ENCODE measurements at places on chromosomes 2 and 18. TPM values are rescaled to one million over a fixed set of nuclear protein-coding genes. Genes with fewer than 3 reads are reported as not detected.

PPP4R3B gene
- 97.2 TPM for total RNA-seq

GAD1 gene
- total RNA-seq = 2.5 TPM

REV1 gene
- total RNA-seq = 33.2 TPM

DNA sequence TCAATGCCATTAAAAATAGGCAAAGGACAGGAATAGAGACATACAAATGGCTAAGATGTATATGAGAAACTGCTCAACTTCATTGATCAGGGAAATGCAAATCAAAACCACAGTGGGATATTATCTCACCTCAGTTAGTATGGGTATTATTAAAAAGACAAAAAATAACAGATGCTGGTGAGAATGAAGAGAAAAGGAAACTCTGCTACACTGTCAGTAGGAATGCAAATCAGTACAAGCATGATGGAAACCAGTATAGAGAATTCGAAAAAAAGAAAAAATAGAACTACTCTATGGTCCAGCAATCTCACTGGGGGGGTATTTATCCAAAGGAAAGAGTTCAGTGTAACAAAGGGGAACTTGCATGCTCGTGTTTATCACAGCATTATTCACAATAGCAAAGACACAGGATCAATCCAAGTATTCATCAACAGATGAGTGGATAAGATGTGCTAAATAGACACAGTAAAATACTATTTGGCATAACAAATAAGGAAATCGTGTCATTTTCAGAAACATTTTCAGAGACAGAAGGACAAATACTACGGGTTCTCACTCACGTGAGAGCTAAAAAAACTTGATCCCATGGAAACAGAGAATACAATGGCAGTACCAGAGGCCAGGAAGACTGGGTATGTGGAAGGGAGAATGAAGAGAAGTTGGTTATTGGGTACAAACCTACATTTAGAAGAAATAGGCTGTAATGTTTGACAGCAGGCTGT, 60.6 kb downstream of the CCDC74A start:
- no peaks in the 10 kb centered on the region for H3K4me1 ChIP-seq
- no peak for DNase-seq
- no peaks in the 10 kb centered on the region for H3K36me3 ChIP-seq
- peaks cover 70% of the 10 kb centered on the region for H3K27me3 ChIP-seq

DNA sequence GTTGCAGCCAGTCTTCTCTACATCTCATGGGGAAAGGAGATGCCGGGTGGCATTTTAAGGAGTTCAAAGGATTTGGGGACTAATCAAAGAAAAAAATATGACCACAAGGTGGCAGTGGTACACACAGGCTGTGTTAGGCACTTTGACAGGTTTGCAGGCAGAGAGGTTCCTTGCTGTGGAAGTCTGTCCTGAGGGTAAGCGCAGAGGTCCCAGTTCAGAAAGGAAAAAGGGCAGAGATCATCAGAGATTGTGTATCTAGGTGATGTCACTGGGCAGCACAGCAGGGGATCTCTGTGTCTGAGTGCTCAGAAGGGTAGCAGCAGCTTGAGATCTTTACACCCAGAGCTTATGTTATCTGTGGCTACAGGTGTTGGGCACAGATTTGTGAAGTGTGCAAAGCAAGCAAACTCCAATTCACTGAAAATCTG, 231.4 kb downstream of the LRRTM1 start:
- H3K4me1 ChIP-seq = peaks cover 13% of the 10 kb centered on the region
- peak; percentile 76 for DNase-seq
- no peaks in the 10 kb centered on the region for H3K27me3 ChIP-seq
- no peak overlapping the region for H3K4me3 ChIP-seq
- no peaks in the 10 kb centered on the region for H3K36me3 ChIP-seq

DNA sequence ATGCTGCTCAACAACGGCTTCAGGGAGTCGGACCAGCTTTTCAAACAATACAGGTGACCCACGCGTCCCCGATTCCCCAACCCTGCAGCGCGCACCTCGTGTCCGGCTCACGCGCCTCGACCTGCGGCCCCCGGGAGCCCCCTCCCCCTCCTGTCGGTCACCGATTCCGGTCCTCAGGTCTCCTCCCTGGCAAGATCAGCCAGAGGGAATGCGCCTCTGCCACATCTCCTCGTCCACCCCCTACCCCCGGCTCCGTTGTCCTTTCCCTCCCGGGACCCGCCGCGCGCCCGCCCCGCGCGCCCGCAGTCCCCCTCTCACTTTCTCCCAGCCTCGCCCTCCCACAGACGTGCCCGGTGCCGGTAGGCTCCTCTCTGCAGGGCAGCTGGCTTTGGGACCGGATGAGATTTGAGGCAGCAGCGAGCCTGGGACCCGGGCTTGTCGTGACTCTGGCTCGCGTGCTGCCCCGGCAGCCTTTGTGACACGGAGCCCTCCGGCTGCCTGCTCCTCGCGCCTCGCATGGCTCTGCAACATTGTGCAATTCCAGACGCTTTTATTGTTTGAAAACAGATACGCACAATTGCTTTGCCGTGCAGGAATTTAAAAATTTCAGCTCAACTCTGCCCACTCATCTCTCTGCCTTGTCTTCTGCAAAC, 558 bp downstream of the TTC39C start:
- H3K4me3 ChIP-seq = peak overlapping the region; percentile 93
- H3K4me1 ChIP-seq = peaks cover 23% of the 10 kb centered on the region
- no peak overlapping the region for H3K27ac ChIP-seq
- H3K36me3 ChIP-seq = peaks cover 6% of the 10 kb centered on the region
- H3K27me3 ChIP-seq = no peaks in the 10 kb centered on the region

DNA sequence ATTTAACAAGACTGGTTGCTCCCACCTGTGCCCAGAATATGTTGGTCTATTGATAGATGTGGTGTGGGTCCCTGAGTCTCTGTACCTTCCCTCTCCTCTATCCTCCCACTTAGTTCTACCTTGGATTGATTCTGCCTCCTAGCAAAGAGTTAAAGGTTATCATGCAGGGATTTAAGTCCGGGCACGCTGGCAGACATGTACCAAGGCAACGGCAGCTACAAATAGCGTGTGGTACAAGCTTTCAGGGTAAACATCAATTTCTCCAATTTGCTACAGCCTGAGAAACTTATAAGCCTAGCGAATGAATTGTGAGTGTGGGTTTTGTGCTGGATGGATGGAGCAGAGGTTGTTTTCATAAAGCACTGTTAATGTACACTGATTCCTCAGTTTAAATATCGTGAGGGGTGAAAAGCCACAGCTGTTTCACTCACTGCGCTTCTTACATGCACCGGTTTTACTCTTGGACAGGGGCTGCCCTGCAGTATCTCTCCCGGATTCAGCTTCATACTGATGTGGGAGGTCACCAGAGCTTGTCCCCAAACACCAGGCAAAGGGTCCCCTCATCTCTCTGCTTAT, 289.8 kb downstream of the ICOS start:
- peaks cover 46% of the 10 kb centered on the region for H3K27me3 ChIP-seq
- no peak overlapping the region for H3K27ac ChIP-seq
- H3K36me3 ChIP-seq = peaks cover 6% of the 10 kb centered on the region
- DNase-seq = no peak
- no peaks in the 10 kb centered on the region for H3K4me1 ChIP-seq
- H3K4me3 ChIP-seq = no peak overlapping the region

DNA sequence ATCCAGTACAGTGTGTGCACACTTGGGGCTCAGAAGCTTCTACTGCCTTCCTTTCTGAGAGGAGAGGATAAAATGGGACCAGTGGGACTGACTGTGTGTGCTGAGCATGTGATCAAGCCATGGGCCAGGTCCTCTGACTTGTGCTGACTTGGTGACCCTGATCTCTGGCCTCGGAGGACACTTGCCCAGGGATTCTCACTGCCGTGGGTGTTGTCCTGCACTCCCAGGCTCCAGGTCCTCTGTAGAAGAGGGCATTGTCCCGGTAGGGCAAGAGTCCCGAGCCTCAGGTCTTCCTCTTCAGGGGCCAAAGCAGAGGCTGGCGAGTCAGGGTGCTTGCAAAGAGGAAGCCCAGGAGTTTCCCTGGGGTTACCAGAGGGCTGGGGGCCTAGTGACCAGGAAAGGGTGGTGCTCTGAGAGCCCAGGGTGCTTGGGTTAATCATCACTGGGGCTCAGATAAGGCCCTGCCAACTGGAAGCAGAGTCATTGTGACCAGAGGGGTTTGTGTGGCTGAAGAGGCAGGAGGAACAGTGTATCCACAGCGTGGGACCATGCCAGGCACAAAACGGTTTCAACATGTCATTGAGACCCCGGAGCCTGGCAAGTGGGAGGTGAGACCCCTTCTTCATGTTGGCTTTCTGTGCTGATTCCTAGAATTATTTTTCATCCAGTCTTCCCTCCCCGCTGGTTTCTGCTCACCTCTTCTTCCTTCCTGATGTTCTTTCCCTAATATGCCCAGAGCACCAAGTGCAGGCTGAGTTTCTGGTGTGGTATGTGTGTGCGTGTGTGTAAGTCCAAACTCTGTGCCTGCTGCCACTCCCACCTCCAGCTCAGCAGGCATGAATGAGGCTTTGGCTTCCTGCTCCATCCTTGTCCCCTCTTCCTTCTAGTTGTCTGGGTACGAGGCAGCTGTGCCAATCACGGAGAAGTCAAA, at the start of gene GCKR:
Gene GCKR (plus strand): TSS at position 483 of the 931 bp plus-strand sequence. CDS start 66 bp downstream, at position 549.
- H3K4me1 ChIP-seq = peaks cover 20% of the 10 kb centered on the region
- no peaks in the 10 kb centered on the region for H3K36me3 ChIP-seq
- peak within 1 kb of the TSS; percentile 37 for H3K27ac ChIP-seq
- peaks cover 28% of the 10 kb centered on the region for H3K27me3 ChIP-seq
- no peak for DNase-seq

GRCh38 chr2:10552871-10553245, 104.7 kb upstream of the ODC1 start:
- no peaks in the 10 kb centered on the region for H3K4me1 ChIP-seq
- no peak overlapping the region for H3K27ac ChIP-seq
- H3K36me3 ChIP-seq = no peaks in the 10 kb centered on the region
- H3K4me3 ChIP-seq = no peak overlapping the region
- DNase-seq = no peak

DNA sequence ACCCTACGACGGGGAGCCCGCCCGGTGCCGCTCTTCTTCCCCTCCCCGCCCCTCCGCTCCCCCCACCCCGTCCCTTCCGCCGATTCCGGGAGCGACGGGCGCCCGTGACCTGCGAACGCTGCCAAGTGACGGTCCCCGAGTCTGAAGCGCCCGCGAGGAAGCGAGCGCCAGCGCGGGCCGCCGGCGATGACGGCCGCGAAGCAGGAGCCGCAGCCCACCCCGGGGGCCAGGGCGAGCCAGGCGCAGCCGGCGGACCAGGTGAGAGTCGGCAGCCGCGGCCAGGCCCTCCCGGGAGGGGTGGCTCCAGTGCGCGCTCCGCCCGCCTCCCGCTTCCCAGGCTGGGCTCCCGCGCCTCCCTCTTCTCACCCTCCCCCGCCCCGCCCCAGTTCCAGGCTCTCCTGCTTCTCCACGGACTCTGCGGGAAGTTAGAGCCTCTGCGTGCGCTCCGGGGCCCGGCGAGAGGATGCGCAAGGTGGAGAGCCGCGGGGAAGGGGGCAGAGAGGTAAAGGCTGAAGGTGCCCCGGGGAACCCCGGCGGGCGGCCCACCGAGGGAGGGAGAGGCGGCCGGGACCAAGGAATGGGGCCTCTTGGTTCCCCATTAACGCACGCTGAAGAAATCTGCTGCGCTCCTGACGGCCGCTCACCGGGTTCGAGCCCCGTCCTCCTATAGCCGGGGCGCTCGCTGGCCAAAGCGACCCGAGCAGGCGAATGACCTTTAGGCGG, 719.5 kb downstream of the DPP10 start:
- no peaks in the 10 kb centered on the region for H3K36me3 ChIP-seq
- no peak overlapping the region for H3K27ac ChIP-seq
- no peak for DNase-seq
- H3K4me3 ChIP-seq = no peak overlapping the region
- no peaks in the 10 kb centered on the region for H3K4me1 ChIP-seq

DNA sequence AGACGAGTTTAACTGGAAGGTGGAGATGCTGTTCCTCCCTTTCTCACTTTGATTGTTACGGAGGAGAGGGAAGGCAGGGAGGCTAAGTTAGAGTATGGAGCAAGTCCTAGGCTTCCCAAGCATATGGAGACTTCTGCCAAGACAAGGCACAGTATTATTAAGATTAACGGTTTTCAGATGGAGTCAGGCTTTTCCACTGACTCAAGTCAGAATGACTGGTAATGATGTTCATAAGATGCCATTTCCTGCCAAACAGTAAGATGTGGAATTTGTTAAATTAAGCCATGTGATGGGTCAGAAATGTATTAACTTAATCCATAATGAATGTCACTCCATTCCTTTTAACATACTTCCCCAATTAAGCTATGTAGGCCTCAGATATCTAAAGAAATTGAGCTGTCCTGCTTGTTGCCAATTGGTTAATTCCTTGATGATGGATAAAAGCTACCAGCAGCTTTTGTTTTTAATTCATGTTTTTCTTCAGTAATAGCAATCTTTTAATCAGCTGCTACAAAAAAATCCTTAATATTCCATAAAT, 383.7 kb downstream of the ZNF521 start:
- no peaks in the 10 kb centered on the region for H3K36me3 ChIP-seq
- H3K27me3 ChIP-seq = no peaks in the 10 kb centered on the region
- no peak overlapping the region for H3K27ac ChIP-seq
- no peaks in the 10 kb centered on the region for H3K4me1 ChIP-seq
- H3K4me3 ChIP-seq = no peak overlapping the region

DNA sequence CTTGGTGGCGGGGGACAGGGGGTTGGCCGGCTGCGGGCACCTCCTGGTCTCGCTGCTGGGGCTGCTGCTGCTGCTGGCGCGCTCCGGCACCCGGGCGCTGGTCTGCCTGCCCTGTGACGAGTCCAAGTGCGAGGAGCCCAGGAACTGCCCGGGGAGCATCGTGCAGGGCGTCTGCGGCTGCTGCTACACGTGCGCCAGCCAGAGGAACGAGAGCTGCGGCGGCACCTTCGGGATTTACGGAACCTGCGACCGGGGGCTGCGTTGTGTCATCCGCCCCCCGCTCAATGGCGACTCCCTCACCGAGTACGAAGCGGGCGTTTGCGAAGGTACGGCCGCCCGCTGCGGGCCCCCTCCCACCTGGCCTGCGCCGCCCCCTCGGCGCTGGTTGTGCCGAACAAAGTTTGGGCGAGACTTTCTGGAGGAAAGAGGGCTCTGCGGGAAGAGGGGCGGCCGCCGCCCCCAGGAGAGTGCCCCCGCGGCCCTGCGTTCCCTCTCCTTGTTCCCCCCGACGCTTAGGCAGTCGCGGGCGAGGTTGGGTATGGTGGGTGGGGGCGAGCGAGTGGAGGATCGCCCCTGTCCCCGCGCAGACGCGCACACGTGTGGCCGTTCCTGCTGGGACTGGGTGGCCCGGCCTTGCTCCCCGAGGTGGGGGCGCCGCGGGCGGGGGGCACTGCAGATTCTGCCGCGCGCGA, 866 bp downstream of the CRIM1 start:
- peaks cover 32% of the 10 kb centered on the region for H3K36me3 ChIP-seq
- peaks cover 39% of the 10 kb centered on the region for H3K4me1 ChIP-seq
- peak overlapping the region; percentile 97 for H3K27ac ChIP-seq
- DNase-seq = peak; percentile 52
- H3K27me3 ChIP-seq = no peaks in the 10 kb centered on the region

Data from MCF 10A (cell line).